ENCODE measurements at places on chromosomes 7 and 10. TPM values are rescaled to one million over a fixed set of nuclear protein-coding genes. Genes with fewer than 3 reads are reported as not detected.

- H3K27me3 ChIP-seq, result no peaks in the 10 kb centered on the region
- no peak overlapping the region for H3K27ac ChIP-seq
- H3K4me1 ChIP-seq, result no peaks in the 10 kb centered on the region
- no peak for DNase-seq
These were observed 32.5 kb downstream of the ERLIN1 start for GRCh38 chr10:100153239-100153825.

The DNAH11 gene
- 4.7 TPM for total RNA-seq

- peaks cover 39% of the 10 kb centered on the region for H3K4me1 ChIP-seq
- peaks cover 27% of the 10 kb centered on the region for H3K36me3 ChIP-seq
- DNase-seq, result peak; percentile 72
- H3K27me3 ChIP-seq, result no peaks in the 10 kb centered on the region
These were observed 356.3 kb upstream of the GALNT17 start for GRCh38 chr7:70775570-70776156.

The NXPH1 gene
- total RNA-seq, result 5.2 TPM

The SCART1 gene
- total RNA-seq, result 0.59 TPM

DNA sequence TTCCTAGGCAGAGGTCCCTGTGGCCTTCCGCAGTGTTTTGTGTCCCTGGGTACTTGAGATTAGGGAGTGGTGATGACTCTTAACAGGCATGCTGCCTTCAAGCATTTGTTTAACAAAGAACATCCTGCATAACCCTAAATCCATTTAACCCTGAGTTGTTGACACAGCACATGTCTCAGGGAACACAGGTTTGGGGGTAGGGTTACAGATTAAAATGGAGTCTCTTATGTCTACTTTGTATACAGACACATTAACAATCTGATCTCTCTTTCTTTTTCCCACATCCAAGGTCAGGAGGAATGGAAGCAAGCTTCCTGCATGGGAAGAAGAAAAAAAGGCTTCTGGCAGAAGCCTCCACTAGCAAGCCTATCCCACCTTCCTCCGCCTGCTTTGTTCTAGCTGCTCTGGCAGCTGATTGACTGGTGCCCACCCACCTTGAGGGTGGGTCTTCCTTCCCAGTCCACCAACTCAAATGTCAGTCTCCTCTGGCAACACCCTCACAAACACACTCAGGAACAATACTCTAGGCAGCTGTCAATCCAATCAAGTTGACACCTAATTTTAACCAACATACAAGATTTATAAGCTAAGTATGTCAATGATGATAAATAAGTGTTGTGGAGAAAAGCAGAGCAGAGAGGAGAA lies 176.5 kb upstream of the CCZ1B start:
- H3K4me1 ChIP-seq, result peaks cover 12% of the 10 kb centered on the region
- H3K27me3 ChIP-seq, result no peaks in the 10 kb centered on the region
- H3K27ac ChIP-seq, result peak overlapping the region; percentile 67
- no peaks in the 10 kb centered on the region for H3K36me3 ChIP-seq
- H3K4me3 ChIP-seq, result no peak overlapping the region
- DNase-seq, result peak; percentile 67

DNA sequence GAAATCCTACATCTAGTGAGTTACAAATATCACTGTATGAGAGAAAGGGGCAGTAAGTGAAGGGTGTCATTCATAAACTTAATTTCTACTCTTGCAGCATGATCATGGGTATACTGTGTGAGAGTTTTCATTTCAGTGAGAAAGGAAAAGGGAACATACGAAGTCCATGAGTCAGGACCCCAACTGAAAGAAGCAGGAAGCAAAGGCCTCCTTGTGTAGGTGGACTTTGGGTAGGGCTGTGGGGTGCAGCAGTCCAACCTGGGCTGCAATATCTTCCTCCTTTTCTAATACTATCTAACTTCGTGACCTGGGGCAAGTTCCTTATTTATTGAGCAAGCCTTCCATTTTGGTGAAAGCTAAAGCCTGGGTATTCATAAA lies 248.2 kb upstream of the TCF7L2 start:
- H3K27me3 ChIP-seq, result no peaks in the 10 kb centered on the region
- no peaks in the 10 kb centered on the region for H3K4me1 ChIP-seq
- no peak overlapping the region for H3K27ac ChIP-seq
- no peak for DNase-seq
- no peaks in the 10 kb centered on the region for H3K36me3 ChIP-seq

GRCh38 chr7:108189733-108190388 lies 59.7 kb upstream of the LAMB4 start:
- no peak overlapping the region for H3K27ac ChIP-seq
- no peak for DNase-seq
- H3K27me3 ChIP-seq, result no peaks in the 10 kb centered on the region
- peaks cover 5% of the 10 kb centered on the region for H3K4me1 ChIP-seq
- no peaks in the 10 kb centered on the region for H3K36me3 ChIP-seq

DNA sequence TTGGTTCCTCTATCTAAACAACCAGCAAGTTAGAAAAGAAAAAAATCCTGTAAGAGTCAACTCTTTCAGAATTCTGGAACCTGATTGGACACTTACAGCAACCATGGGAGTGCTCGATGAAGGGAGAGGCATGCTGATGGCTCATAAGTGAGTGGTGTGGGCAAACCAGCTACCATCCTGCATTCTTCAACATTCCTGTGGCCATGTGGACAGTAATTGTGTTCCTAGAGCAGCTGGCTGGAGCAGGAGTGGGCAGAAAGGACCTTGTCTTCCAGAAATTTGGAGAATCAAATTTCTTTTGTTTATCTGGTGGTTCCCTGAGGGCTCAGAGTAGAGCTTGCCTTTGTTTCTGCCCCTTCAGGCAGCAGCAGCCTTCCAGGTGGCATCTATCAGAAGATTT lies 22.5 kb upstream of the MYL7 start:
- no peak for DNase-seq
- H3K27ac ChIP-seq, result no peak overlapping the region
- no peaks in the 10 kb centered on the region for H3K27me3 ChIP-seq
- H3K4me1 ChIP-seq, result no peaks in the 10 kb centered on the region
- no peaks in the 10 kb centered on the region for H3K36me3 ChIP-seq

- H3K36me3 ChIP-seq, result no peaks in the 10 kb centered on the region
- H3K4me3 ChIP-seq, result peak overlapping the region; percentile 97
- peaks cover 27% of the 10 kb centered on the region for H3K27me3 ChIP-seq
- peaks cover 17% of the 10 kb centered on the region for H3K4me1 ChIP-seq
- no peak overlapping the region for H3K27ac ChIP-seq
- DNase-seq, result peak; percentile 6
These were observed 1.1 kb upstream of the HERPUD2 start for GRCh38 chr7:35695987-35696386.

The TLX1 gene
- not detected for total RNA-seq
